ENCODE measurements at places on chromosomes 2 and 18.

GRCh38 chr2:10481055-10481665 lies 33.0 kb upstream of the ODC1 start:
- no peak for DNase-seq

DNA sequence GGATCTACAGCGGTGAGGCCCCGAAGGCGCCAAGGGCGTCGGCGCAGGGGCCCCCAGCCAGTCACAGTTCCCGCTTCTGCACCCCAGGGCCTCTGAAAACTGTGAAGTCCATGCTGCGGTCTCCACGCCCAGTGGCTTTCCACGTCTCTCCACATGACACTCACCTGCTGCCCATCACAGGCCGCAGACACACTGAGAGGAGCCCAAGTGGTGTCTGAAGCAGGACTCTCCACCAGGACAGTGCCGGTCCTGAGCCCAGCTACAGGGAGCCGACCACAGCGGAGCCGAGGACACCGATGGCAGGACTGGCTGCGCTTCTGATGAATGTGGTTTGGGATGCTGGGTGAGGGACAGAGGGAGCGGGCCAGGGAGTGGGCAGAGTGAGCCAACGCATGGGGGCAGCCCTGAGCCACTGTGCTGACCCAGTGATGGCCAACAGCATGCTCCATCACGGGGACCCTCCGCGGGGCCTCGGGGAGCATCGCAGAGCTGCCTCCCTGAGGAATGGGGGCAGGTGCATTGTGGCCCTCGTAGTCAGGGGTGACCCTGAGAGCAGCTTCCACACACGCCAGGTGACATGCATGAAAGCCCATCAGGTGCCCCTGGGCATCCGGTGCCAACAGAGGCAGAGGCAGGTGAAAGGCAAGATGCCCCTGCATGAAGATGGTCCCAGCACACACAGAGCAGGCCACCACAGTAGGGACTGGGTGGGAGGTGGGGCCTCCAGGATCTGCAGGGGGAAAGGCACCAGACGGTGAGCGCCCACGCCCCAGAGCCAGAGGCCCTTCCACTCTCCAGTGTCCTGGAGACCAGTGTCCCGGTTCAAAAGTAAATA lies 116.6 kb downstream of the HDAC4 start:
- no peak for DNase-seq

DNA sequence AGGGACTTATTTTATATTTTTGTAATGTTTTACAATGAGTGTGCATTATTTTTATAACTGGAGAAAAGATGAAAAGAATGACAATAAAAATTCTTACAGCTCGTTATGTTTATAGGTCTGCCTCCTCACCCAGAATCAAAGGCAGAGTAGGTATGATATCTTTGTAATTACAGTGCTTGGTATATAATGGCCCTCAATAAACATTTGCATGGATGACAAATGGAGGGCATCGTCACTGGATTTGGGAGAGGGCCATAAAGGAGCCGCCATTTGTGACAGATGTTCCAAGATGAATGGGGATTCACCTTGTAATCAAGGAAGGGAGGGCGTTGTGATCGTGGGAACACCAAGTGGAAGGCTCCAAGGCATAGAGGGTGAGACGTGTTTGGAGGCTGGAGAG lies 22.6 kb upstream of the GIGYF2 start:
- DNase-seq = no peak

- DNase-seq = no peak
Measured at GRCh38 chr2:237510502-237511217, 23.6 kb downstream of the MLPH start.

- no peak for DNase-seq
Measured at GRCh38 chr2:224723586-224724217, 7.5 kb upstream of the CCDC195 start.
